ENCODE measurements at places on chromosomes 12 and 14.
A peak's percentile ranks its signal among the peaks of the same experiment; 100 is the strongest.

DNA sequence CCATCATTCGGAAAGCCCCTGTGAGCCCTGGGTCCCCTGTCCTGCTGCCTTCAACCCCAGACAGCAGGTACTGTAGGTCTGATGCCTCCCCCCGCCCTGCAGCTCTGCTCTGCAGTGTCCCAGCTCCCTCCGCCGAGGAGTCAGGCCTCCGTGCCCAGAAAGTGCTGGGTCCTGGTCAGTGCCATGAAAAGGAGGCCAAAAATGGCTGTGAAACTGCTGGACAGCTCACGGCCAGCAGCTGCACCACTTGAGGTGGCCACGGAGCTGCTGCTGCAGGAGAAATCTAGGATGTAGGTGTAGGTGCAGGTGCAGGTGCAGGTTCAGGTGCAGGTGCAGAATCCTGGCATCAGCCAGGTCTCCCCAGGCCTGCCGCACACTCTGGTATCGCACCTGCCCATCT is 196.1 kb downstream of the SLC15A4 start:
- no peak for DNase-seq

DNA sequence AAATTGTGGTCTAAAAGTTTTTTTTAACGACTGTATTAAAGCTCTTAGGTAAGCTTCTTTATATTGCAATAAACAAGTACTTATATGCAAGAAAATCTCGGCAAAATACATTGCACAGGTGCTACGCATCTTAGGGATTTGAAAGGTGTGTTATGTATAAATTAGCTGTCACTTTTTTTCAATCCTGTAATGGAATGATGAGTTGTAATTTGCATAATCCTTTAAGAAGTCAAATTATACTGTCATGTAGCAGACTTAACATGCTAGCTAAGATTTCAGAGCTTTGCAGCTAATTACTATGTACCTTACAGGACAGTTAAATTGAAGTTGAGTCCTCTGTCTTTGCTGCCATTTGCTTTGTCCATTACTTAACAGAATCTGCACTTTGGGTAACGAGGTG is 117.5 kb downstream of the NPAS3 start:
- no peak for DNase-seq

GRCh38 chr12:115024531-115024930 is 340.6 kb upstream of the TBX3 start:
- DNase-seq = no peak

DNA sequence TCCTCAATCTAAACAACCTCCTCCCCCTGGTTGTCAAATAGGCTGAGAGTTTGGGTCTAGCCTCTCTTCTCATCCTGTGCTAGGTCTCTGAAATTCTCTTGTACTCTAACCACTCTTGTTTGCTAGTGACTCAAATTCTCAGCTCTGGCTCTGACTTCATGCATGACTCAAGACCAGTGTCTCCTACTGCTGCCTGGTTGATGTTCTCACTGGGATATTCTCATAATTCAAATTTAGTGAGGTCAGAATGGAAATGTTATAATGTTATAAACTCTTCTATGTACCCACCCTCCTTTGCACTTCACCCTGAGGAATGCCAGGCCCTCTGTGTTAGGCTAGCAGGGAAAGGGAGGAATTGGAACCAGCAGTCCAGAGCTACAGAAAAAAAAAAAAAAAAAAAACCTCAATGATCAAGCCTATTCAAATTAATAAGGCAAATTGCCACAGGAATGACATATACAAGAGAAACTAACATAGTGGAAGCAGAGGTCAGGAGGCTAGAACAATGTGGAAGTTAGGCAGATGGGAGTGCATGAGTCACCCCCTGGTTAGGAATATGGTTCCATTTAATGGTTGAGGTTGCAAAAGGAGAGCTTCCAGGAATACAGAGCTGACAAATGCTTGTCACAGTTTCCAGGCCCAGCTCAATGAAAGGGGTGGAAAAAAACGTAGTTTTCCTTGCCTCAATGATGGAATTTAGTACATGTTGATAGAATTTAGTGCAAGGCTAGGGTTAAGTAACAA is 459.5 kb downstream of the RMST start:
- DNase-seq = no peak

- no peak for DNase-seq
Observed at GRCh38 chr12:52266514-52266913, 7.9 kb upstream of the KRT86 start.

- DNase-seq = no peak
Observed at GRCh38 chr14:76715511-76716081, 45.7 kb upstream of the VASH1 start.

DNA sequence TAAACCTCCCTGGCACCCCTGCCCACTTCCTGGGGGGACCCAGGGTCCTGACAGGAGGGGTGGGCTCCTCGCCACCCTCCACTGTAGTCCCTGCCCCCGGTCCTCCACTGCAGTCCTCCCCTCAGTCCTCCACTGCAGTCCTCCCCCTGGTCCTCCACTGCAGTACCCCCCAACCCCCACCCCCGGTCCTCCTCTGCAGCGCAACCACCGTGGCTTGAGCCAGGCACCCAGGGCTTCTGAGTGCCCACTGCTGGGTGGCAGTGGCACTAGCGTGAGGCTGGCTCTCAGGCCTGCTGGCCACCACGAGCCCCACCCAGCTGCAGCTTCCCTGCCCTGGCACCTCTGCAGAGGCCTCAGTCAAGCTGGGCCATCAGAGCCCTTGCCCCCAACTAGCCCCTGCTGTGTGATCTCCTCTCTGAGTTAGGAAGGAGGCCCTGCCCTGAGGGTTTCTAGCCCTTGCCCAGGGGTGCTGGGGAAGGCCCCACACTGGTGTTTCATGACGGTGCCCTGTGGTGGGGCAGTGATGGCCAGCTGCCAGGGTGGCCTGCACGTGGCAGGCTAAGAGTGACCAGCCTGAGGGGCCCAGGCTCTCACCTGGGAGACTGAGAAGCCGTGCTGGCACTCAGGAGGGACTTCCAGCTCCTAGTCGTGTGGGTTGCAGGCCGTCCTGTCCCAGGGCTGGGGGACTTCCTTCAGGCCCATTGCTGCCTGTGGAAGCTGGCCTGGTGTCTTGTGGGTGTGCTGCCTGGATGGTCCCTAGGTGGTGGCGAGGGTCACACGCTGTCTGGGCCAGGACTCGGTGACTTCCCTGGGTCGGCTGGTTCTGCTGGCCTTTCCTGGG is 9.7 kb downstream of the CEP170B start:
- DNase-seq = no peak

DNA sequence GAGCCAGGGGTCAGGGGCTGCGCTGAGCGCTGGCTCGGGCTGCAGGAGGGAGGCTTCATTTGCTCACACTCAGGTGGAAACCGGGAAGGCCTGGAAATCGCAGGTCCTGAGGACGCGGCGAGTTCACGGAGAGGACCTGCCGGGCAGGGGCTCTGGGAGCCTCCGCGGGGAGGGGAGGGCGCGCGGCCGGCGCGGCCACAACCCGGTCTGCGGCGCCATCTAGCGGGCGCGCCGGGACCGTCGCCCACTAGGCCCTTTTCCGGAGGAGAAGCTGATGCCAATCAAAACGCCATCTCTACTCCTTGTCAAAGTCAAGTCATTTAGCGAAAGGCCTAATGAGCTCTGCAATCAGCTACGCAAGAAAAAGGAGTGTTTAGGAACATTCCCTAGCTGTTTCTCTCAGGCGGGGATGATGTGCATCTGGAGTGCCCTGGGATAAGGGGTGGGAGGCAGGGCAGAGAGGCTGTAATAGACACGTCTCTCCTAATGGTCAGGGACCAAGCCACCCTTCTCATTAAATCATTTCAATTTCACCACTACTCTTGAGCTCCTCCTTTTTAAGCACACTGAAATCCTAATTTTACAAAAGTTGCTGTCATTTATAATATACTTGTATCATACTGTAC is 885.8 kb upstream of the TMEM132C start:
- peak; percentile 31 for DNase-seq

- no peak for DNase-seq
Observed at GRCh38 chr14:61257469-61258057, 23.6 kb downstream of the TMEM30B start.

- DNase-seq = no peak
Observed at GRCh38 chr14:89920056-89920455, 34.5 kb downstream of the EFCAB11 start.

GRCh38 chr12:131218026-131218922 is 264.6 kb downstream of the ADGRD1 start:
- no peak for DNase-seq

DNA sequence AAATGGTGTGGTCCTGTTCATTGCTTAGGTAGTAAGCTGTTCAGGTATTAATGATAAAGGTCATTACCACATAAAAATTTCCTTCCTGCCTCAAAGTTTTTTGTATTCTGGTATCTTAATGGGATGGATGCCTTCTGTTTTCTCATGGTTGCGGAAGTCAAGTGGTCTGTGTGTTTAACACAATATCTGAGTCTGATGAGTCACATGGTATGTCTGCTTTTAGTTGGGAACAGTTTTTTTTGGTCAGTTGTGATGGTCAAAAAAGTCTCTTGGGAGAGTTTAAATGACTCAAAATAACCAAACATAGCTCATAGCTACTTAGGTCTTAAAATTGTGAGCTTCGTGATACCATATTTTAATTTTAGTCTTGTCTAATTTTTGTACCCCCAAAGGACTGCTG is 40.7 kb downstream of the STK38L start:
- no peak for DNase-seq

DNA sequence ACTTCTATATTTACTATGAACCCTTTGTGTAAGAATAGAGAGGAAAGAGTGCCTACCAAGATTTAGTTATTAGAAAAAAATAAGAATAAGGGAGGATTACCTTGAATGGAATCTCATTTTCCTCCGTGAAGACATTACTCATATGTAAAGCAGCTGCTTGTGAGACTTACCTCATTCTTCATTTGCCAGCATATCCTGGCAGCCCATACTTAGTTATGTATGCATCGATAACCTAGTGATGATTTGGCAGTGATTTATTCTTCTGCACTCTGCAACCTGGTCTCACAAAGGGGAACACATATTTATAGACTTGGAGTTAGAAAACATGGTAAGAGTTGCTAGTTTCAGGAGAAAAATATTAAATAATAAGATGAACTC is 56.8 kb downstream of the LRFN5 start:
- no peak for DNase-seq

DNA sequence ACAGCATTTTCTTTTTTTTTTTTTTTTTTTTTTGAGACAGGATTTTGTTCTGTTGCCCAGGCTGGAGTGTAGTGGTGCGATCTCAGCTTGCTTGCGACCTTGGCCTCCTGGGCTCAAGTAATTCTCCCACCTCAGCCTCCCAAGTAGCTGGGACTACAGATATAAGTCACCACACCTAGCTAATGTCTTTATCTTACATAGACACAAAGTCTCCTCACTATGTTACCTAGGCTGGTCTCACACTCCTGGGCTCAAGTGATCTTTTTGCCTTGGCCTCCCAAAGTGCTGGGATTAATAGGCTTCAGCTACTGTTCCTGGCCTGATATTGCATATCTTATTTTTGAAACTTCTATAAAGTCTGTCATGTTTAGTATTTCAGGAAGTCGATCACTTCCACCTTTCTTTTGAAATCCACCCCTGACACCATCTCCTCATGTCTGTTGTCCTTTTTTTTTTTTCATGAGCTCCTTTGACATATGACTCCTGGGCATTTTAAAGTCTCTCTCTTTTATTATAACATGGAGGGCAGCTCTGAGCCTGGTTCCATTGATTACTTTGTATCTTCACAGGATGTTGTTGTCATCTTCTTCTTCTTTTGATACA is 5.9 kb upstream of the A2ML1 start:
- no peak for DNase-seq

DNA sequence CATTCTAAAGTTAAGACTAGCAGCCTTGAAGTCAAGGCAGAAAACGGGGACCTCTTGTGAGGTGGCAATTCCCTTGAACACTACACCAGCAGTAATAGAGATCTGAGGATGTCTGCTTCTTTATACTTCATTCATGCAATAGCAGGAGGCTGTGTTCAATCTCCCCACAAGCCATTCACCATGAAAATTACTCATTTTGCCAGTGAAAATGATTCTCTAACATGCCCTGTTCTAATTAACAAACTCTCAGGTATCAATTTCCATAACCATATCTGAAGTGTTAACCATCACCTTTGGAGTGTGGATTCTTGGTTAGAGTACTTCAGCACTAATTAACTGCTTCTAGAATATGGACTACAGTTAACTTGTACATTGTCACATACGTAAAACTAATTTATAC is 3.4 kb upstream of the GLIPR1 start:
- no peak for DNase-seq

GRCh38 chr14:32450919-32451675 is 122.0 kb downstream of the AKAP6 start:
- DNase-seq = no peak

- DNase-seq = no peak
Observed at GRCh38 chr12:87660291-87660690, 368.9 kb downstream of the C12orf50 start.

GRCh38 chr12:115223991-115224390 is 540.0 kb upstream of the TBX3 start:
- no peak for DNase-seq

DNA sequence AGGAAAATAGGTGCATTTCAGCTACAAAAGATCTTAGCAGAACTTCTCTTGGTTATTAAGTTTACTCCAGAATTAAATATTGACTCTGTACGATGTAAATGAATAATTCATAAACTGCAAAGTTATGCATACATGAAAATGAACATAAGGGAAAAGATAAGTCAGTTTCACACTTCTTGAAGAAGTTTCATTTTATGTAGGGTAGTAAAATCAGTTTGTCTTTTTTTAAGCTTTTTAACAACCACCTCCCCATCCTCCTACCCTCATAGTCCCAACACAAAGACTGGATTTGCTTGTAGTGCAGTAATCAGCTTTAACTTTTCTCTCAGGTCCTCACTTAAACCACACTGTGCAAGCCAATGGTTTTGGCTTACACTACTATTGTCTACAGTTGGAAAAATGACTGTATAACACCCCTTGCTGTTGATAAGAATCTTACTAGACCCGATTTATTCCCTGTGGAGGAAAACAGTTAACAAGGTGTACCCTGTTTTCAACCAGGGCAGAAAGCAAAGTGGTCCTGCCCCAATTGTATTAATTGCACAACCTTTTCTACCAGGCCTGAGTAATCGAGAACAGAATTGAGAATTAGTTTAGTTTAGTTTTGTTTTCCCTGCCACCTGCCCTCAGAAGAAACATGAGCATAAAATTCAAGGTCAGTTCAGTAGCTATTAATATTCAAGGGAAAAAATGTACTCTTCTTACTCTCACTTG is 44.1 kb downstream of the NIN start:
- no peak for DNase-seq

All from globus pallidus (tissue), 1 donor.